HuH-7 (cell line): ENCODE measurements at places on chromosomes 6 and 20.

DNA sequence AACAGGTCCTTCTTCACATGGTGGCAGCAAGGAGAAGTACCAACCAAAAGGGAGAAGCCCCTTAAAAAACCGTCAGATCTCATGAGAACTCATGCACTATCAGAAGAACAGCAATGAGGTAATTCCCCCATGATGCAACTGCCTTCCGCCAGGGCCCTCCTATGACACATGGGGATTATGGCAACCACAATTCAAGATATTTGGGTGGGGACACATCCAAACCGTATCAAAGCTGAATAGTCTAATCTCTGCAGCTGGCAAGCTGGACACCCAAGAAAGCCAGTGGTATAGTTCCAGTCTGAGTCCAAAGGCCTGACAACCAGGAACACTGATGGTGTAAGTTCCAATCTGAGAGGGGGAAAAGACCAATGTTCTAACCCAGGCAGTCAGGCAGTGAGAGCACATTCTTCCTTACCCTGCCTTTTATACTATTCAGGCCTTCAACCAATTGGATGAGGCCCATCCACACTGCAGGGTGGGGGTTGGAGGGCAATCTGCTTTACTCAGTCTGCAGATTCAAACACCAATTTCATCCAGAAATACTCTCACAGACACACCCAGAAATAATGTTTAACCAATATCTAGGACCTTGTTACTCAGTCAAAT, 17.9 kb upstream of the CNKSR3 start:
- no peak for DNase-seq

DNA sequence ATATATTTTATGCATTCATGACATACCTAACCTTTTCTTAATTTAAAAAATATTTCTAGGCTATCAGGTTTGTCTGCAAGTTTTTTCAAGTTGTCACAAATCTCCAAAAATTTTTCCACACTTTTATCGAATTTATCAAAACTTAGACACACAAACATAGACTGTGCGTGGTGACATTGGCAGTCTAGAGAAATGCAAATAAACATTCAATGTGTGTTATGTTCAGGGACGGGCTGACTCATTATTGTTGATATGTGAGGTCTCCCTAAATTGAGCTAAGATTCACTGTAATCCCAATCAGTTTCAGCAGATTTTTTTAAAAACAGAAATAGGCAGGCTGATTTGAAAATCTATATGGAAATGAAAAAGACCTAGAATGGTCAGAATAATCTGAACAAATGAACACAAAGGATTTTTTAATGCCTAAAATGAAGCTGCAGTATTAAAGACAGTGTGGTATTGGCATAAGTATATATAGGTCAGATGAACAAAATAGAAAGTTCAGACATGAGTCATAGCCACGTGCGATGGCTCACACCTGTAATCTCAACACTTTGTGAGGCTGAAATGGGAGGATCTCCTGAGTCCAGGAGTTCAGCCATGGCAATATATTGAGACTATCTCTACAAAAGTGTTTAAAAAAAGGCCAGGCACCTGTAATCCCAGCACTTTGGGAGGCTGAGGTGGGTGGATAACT, 19.2 kb downstream of the BLTP3A start:
- no peak for DNase-seq

- DNase-seq, result no peak
Observed at GRCh38 chr6:111959766-111960165, 86.5 kb upstream of the FYN start.

DNA sequence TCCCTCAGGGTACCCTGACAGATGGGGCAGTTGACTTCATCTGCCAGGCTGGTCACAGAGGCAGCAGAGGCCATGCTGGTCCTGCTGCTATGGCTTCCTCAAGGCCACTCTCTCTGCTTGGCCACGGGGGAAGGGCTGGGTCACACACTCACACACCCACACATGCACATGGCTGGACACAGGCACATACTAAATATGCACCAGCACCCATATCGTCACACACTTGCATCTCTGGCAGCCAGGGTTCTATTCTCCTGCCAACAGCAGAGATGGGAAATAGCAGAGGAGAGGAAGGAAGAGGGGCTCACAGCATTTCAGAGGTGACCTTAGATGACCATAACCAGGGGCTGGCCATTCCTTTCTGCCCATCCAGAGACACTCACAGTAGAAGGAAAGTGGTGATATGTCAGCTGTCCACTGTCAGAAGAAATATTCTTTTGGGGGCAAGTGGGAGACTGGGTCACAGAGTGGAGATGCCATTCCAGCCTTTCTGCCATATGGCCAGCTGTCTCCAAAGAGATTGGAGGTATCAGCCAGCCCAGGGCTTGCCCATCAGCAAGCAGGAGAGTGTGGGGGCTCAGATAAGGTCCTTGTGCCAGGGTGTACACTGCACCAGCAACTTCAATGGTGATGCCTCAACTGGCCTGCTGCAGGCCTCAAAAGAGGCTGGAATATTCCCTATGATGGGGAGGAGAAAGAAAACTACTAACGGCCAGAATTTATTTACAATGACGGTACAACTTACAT, at the start of gene TRIM10:
TRIM10 (minus strand) TSS at position 427 of the 747 bp plus-strand sequence; CDS start at position 74, 353 bp downstream.
- no peak for DNase-seq

DNA sequence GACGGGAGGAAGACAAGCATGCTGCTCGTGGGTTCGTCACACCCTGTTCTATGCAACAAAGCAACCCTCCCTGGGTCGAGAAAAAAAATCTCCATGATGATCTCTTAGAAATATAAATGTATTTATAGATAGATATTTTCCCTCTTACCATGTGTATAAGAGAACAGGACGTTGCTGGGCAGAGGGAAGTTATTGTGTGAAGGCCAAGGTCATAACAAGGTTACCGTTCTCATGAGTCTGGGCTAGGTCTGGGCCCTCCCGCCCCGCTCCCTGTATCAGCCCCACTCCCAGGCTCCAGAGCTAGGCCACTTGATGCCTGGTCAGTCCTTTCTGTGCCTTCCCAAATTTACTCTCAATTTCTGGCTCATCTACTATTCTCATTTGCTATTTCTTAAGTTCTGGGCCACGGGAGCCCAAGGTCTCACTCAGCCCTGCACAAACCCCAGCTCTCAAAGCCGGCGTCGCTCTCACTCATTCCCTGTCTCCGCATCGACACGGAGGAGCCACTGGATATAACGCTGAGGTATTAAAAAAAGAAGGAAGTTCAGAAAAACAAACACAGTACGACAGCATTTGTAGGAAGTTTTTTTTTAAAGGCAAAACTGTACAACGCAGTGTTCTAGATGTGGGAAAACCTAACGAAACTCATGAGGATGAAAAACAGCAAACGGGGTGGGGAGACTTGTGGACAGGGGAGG, 96.8 kb downstream of the PSMG4 start:
- DNase-seq, result no peak

GRCh38 chr6:124445581-124445980, 516.7 kb upstream of the RNF217 start:
- DNase-seq, result no peak

DNA sequence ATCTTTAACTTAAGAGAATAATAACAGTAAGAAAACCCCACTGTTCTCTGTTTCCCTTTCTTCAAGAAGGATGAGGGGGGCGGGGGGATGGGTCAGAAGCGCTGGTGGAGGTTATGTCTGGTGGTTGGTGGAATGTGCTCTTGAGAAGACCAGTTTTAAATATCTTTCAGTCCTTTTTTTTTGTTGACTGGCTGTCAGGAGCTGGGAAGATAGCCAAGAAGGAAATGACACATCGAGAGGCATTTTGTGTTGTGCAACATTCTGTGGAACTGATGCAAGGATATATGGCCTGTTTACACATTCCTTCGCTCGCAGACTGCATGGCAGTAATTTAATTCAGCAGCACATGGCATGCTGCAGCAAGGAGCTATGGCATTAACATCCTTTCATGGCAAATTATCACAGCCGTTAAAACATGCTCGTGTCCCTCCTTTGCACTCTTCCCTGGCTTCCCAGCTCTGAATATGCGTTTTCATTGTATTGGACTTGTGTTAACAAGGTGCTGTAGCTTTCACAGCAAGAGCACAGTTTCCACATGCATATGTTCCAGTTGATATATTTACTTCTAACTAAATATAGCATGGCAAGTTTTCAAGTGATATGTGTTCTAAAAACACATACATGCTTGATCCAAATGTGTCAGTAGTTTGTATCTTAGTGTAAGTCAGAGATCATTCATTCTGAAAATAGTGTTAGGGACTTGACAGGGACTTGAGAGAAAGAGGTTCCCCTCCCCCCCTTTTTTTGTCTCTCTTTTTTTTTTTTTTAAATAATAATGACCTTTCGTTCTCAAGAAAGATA, 68.2 kb upstream of the SUPT3H start:
- peak; percentile 32 for DNase-seq

DNA sequence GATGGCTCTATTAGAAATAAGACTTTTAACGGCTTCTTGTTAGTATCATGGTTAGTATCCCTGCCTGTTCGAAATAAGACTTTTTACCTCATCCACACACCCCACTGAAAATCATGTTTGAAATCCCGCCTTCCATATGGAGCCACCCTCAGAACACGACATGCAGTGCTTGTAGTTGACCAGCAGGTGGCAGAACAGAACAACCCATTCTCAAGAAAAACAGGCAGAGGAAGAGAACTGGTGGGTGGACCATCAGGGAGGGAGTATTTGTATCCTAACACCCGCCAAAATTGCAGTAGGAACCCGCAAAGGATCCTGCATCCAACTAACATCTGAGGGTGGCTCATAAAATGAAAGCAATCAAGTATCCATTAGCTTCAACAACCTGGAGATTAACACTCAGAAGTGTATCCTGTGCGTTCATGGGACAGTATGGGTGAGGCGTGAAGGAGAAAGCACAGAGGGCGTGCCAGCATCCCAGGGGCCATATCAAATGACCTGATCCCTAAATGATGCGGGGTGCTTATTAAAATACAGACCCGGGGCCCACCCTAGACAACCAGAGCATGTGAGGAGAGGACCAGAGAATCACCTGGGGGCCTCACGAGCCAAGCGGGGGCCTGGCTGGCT, 89.6 kb upstream of the NHSL1 start:
- peak; percentile 68 for DNase-seq

DNA sequence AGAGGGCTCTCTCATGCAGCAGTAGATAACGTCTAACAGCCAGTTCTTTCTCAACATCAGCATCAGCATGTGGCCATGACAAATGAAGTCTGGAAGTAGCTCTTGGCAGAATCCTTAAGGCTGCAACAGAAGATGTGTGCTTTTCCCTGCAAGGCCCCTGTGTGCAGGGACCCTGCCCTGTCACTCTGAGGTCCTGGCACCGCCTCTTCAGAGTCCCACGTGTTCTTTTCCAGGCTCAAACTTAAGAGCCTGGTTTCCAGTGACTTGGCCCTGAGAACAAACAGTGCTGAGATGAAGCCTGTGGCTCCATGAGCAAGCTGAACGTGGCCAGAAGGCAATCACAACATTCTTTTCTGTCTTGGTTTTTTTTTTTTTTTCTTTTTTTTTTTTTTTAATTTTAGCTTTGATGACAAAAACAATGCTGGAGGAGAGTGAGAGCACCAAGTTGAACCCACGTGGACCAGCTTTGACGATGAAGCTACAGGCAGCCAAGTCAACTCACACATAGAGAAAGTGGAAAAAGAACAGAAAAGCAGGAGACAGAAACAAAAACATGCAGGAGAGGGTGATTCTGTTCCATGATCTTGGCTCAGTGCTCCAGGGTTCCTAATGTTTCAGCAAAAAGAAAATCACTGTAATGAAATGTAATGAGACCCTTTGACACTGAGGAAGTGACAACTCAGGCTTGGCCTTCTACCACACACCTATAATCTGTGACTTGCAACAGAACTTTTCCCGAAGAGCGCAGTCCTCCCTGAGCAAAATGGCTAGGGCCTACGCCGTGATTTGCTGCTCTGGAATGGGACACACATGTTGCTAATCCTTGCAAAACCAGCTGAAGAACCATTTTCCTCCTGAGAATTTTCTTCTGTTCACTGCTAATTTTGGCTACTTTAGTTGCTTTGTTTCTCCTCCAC, 86.1 kb downstream of the FOXC1 start:
- no peak for DNase-seq

- DNase-seq, result no peak
Observed at GRCh38 chr6:134821397-134821796, 128.5 kb downstream of the ALDH8A1 start.

- DNase-seq, result no peak
Observed at GRCh38 chr20:1302685-1303541, 26.0 kb downstream of the SDCBP2 start.

DNA sequence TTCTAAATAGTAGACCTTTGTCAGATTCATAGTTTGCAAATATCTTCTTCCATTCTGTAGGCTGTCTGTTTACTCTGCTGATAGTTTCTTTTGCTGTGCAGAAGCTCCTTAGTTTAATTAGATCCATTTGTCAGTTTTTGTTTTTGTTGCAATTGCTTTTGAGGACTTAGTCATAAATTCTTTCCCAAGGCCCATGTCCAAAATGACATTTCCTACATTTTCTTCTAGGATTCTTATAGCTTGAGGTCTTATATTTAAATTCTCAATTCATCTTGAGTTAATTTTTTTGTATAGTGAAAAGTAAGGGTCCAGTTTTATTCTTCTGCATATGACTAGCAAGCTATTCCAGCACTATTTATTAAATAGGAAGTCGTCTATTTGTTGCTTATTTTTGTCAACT, 287.0 kb downstream of the PACRG start:
- DNase-seq, result no peak

DNA sequence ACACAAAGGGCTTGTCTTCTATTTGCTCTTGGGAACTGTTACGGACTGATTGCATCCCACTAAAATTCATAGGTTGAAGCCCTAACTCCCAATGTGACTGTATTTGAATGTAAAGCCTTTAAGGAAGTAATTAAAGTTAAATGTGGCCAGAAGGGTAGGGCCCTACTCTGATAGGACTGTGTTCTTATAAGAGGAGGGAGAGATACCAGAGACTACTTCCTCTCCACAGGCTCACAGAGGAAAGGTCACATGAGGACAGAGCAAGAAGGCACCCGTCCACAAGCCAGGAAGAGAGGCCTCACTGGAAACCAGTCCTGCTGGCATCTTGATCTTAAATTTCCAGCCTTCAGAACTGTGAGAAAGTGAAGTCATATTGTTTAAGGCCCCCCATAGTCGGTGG, 211.9 kb downstream of the CDH26 start:
- no peak for DNase-seq

GRCh38 chr6:88545991-88546390, 379.8 kb upstream of the CNR1 start:
- no peak for DNase-seq

DNA sequence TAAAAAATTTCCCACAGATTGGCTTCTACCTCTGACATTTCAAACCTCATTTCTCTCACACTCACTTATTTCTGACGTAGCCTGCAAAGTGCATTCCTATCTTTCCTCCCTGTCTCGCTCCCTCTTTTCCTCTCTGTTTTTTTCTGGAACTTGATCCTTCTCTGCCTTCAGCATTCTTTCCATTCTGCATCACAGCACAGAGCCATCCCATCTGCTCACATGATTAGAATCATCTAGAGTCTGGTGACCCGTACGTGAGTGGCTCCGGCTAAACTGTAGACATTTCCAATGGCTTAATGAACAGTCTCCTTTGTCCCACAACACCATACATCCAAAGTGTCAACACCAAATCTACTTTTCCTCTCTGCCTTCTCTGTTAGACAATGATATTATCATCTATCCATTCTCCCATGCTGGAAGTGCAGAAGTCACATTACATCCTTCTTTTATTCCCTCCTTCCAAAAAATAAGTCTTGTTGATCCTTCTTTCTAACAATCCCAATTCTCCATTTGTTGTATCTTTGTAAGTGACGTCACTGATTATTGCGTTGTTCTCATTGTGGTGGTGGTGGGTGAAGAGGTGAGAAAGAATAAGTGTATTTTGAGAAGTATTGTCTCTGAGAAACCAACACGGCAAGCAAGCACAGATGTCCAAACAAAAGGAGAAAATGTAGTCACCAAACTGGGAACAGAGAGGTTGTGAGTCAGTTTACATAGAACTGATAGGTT, 41.6 kb downstream of the OPRM1 start:
- no peak for DNase-seq

- DNase-seq, result no peak
Observed at GRCh38 chr6:107632381-107633136, 142.6 kb downstream of the SOBP start.
